ENCODE measurements at places on chromosomes 2 and 18. TPM values are rescaled to one million over a fixed set of nuclear protein-coding genes. Genes with fewer than 3 reads are reported as not detected.

DNA sequence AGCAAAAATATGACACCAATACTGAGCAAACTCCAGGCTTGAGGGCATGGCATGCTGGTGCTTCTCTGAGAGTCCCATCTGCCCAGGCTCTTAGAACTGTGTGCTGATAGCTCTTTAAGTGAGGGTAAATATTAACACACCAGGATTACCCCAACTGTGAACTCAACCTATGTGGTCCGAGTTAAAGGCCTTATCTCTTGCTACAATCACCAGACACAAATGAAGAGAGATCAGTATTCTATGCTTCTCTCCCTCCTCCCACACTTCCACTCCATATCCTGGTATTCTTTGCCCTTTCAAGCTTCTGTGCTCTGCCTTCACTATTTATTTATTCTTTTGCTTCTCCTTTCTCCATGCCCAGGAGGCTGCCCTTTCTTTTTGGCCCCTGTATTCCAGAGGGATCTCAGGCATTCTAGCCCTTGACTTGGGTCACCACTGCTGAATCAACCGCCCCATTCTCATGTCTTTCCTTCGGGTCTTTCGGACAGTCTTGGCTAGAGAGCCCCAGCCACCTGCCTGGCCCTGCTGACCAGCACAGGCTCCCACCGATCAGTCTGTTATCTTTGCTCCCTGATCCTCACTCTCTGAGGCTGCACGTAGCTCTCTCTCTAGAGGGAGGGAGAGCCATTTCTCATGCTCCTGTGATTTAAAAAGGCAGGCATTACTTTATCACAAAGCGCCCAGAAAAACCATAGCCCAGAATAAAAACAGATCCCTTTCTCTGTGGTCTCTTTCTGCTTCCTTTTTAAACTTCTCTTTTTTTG lies 17.2 kb upstream of the HK2 start:
- no peak for DNase-seq

- no peak for DNase-seq
Measured at GRCh38 chr2:27992787-27993401, 102.4 kb downstream of the BABAM2 start.

GRCh38 chr2:96695602-96696001 lies 44.3 kb downstream of the LMAN2L start:
- DNase-seq: no peak

GRCh38 chr2:199464606-199465352 lies 7.0 kb upstream of the SATB2 start:
- DNase-seq: no peak

- DNase-seq: no peak
Measured at GRCh38 chr18:31603315-31603714, 11.6 kb downstream of the TTR start.

GRCh38 chr2:241603686-241604085 lies 33.3 kb downstream of the THAP4 start:
- DNase-seq: no peak

The POTEC gene
- not detected for total RNA-seq

GRCh38 chr2:117401582-117401981 lies 412.9 kb upstream of the DDX18 start:
- DNase-seq: no peak

- no peak for DNase-seq
Measured at GRCh38 chr2:127134235-127134634, 27.3 kb upstream of the BIN1 start.

DNA sequence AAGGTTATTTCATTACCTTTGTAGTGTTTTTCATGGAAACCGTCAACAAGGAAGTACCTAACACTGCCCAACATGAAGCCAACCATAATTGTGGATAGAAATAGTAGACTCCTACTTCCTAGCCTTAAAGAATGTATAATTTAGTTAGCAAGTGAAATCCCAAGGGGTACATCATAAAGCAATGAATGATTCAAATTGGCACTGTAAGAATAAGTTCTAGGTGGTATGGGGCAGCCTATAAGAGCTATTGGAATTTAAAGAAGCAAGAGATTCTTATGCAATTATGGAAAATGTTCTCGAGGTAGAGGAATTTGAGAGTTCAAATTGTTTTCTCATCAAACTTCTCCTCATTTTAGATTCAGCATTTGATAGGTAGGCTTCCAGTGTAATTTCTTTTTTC lies 157.9 kb downstream of the FMNL2 start:
- DNase-seq: no peak

GRCh38 chr2:150165442-150165841 lies 322.0 kb downstream of the RND3 start:
- no peak for DNase-seq

The GPR35 gene
- total RNA-seq: not detected

GRCh38 chr2:34037157-34037556 lies 438.1 kb upstream of the FAM98A start:
- DNase-seq: no peak

DNA sequence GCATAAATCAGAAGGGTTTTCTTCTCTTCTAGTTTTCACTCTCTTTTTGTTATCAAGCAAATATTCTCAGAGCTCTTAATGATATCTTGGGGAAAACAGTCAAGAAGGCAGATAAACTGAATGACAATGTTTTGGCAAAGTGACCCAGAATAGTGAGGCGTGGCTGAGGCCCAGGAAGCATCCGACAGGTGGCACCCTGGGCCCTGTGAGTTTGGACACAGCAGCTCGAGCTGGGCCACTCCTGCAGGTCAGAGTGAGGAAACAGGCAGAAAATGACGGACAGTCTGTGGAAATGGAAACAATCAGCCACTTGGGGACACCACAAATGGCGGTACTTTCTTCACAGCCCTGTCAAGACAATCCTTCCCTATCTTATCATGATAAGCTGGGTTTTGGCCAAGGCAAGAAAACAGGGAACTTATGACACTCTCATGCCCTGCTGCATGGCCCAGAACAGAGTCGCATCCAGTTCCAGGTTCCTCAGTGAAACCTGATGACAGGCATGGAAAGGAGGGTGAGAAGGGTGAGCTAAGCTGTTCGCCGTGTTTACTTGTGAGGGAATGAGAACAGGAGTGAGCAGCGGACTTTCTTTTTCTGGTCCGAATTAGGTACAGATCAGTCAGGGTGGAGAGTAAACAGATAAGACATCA lies 32.1 kb downstream of the MRPL44 start:
- no peak for DNase-seq

DNA sequence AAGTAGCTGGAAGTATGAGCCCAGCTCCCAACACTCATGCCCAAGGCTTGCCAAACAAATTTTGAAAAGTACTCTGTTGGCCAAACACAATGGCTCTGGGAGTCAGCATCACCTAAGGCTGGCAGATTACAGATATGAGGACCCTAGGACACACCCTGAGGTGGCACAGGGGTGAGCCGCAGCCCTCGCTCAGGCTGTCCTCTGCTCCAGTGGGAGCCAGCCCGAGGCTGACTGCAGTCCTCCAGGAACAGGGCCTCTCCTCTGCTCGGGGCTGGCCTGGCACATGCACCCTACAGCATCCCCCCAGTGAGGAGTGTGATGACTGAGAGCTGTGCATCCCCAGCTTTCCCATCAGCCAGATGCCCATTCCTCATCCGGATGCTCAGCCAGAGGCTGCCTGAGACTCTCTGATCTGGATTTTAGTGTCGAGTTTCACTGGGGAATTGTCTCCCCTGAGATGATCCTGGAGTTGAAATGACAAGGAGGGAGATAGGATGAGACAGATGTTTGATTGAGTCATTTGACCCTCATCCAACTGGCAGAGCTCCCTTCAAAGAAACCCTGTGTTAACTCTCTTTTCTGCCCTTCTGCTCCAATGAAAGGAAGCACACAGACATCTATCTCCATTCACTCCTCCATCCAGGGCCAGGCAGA lies 269.3 kb upstream of the NCKAP5 start:
- DNase-seq: peak; percentile 37

The CACNB4 gene
- 3.7 TPM for total RNA-seq

The KCNS3 gene
- 6.7 TPM for total RNA-seq

The CD207 gene
- total RNA-seq: not detected

DNA sequence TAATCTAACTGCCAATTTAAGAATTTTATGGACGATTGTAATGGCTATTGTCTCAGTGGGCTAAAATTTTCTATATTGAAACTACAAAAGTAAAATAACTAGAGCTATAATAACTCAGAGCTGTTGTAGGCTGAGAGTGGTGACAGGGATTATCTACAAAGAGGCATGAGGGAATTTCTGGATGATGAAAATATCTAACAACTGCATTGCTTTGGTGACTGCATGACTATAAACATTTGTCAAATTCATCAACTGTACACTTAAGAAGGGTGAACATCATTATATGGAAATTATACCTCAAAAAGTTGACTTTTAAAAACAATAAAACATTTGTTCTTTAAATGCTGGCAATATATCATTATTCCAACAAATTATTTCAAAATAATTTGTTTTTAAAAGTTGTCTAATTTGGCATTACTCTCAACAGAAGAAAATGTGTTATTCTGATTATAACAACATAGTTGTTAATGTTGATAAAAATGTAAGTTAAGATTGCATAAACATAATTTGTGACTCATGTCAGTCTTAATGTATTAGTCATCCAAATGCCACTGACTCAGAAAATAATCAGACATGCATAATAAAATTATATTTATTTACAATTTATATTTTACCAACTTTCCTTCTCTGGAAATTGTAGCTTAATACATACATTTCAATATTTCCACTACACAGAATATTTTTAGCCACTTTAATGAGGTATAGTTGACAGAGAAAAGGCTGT lies 865.1 kb upstream of the VRK2 start:
- DNase-seq: no peak

The CIDEA gene
- not detected for total RNA-seq

- DNase-seq: no peak
Measured at GRCh38 chr2:180540761-180541160, 439.6 kb upstream of the UBE2E3 start.

GRCh38 chr2:38499548-38500282 lies 103.0 kb downstream of the HNRNPLL start:
- DNase-seq: no peak

DNA sequence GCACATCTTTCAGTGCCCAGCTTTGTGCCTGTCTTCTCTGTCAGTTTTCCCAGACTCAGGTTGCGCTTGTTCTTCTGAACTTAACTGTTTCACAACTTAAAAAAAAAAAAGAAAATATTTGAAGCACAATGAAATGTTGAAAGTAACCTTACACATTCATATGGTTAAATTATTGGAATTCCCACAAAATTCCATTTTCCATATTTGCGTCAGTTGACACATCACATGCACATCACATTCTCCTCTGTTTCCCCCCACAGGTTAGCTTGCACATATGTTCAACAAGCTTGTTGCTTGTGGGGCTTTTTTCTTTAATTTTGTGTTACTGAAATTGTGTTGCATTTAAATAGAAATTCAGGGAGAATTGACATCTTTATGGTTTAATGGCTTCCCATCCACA lies 8.3 kb downstream of the MYO1B start:
- DNase-seq: no peak

DNA sequence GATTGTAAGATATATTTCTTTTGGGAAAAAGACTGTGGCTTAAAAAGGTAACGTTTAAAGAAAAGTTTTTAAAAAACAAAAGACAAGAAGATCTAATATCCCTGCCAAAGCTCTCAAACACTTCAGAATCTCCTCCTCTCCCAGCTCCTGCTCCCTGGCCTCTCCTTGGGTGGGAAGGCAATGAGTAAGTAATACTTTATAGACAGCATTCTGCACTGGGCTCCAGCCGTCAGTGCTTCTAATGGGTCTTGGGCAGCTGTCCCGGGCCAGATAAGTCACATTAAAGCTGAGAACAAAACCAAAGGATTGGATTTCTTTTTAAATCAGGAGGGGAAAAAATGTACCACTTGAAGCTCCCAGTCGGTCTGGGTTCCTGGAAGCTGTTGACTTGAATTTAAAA lies 133.7 kb downstream of the ALPK2 start:
- DNase-seq: no peak

- no peak for DNase-seq
Measured at GRCh38 chr2:233259730-233260129, 8.3 kb downstream of the ATG16L1 start.

DNA sequence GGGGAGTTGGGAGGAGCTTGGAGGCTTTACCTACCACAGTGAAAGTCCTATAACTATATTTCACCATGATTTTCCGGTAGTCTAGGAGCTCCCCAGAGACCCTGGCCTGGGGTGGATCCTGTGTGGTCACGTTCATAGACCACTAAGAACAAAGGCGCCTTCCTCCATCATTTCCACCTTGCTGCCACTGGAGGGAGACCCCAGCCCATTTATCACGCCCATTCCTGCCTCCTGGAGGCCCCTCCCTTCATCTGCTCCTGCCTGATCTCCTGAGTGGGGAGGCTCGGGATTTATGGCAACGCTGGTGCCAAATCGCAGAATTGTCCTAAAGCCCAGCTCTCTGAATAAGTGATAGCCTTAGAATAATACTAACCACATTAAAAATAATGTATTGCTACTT lies 507.6 kb upstream of the SPHKAP start:
- DNase-seq: no peak

DNA sequence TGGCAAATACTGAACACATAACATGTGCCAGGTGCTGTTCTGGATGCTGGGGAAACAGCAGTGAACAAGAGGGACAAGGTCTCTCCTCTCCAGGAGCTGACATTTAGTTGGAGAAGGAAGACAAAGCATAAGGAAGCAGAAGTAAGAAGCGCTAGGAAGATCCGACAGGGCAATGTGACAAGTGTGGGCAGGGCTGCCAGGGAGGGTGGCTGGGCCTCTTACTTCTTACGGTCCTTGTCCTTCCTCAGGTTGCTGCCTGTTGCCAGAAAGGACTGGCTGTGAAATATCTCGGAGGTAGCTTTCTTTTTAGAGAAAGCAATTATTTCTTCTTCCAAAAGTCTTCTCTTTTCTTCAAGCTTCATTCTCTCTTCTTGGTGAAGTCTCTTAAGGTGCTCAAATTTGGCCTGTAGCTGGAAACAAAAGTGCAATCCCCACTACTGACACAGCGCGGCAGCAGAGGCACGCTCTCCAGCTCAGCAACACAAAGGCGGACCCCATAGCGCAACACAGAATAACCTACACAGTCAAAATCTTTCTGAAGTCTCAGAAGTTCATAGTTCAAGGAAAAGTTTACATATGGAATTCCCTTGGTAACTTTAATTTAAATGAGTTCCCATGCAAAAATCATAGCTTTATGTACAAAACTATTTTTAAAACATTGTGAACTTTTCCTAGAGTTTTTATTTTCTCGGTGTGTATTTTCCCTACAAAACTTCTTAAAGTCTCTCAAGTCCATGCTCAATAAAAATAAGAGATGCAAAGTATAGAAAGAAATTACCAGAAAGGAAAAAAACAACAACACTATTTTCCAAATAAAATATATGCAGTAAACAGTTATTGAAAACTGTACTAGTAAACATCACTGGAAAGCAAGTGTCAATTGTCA lies 67.7 kb downstream of the SEPTIN10 start:
- DNase-seq: peak; percentile 76

GRCh38 chr2:219612577-219613286 lies 14.7 kb upstream of the SLC4A3 start:
- DNase-seq: no peak

The SLC25A12 gene
- total RNA-seq: 11.9 TPM

- DNase-seq: no peak
Measured at GRCh38 chr18:72342933-72343332, 201.2 kb downstream of the CBLN2 start.

- DNase-seq: no peak
Measured at GRCh38 chr2:47062681-47063537, 92.2 kb downstream of the STPG4 start.

The ALPG gene
- total RNA-seq: not detected
